ENCODE measurements at places on chromosomes 11 and 22.

DNA sequence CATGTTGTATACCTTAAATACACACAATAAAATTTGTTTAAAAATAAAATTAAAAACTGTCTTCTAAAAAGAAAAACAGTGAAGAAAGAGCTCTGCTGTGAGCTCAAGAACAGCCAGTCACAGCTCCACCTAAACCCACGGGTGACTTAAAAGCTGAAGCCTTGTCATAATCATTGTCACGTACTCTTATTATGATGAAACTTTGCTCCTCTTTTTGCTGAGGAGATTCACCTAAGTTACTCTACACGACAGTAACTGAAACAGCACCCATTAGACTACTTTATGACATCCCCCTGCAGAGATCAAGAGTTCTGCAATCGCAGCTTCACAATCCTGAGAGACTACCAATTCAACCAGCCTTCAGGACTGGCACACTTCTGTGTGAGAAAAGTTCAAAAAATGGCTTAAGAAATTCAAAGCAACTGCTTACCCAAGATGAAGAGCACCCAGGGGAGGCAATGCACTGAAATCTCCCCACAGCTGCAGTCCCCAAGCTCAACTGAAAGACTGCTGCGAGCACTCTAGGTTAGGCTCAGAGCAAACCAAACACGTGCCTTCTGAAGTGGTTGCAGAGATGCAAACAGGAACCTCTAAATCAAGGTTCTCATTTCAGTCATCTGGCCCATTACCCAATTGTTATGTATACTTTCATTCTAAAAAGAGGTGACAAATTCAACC is at the start of gene JAML:
TSS of gene JAML (minus strand) at position 501 of the 678 bp plus-strand sequence. CDS start 10,145 bp downstream, outside the sequence.
- peak; percentile 10 for DNase-seq

- no peak for DNase-seq
Measured at GRCh38 chr22:36257308-36257707, 4.4 kb downstream of the APOL1 start.

DNA sequence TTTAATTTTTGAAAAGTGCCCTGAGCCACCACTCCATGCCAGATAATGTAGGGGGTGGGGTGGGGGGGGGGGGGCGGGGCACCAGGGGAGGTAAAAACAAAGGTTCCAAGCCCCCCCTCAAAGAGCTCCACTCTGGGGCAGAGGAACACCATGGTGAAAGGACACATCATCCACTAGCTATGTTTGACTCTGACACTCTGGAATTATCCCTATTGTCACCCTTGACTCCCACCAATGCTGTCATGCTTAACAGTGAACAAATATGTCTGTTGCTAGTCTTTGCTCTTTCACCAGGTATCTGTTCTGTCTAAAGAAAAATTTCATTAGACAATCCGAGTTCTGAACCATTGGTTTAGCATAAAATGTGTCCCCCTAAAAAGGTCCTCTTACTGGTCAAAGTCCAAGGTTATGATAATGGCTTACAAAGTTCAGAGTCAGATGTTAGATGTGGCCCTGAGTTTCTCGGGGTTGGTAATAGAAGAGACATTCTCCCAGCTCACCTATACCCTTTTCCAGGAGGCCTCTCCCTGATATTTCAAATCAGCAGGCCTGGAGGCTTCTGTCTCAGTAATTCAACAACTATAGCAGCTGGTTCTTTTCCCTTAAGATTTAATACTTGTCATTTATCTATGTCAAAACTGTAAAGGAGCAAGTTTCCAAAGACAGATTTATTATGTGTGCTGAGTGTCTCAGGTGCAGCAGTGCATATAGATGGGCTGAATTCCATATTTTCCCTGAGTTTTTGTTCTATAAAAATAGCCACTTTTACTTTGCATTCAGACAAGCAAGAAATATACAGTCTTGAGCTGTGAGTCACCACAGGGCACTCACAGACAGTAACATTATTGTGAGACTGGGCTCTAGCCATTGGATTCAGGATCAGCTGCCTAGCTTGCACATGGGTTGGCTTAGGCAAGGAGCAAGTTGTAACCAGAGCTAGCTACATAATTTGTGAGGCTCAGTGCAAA is 174.1 kb downstream of the CSNK2A3 start:
- DNase-seq: no peak

GRCh38 chr22:17903564-17904295 is 120.6 kb downstream of the MICAL3 start:
- DNase-seq: no peak

DNA sequence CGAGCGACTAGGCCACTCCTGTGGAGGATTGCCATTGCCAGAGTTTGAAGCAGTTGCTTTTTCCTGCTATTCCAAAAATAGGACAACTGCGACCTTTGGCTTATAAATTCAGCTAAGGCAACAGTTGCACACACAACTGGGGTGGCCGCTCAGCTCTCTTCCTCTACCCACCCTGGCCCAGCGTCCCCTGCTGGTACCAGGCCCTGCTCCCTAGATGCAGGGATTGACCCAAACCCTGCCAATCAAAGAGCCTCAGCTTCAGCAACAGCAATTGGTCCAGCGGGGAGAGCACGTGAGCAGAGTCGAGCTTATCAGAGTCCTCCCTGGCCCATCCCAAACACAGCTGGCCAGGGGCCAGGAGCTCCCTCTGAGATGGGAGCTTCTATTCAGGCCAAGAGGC is 22.0 kb upstream of the CABP2 start:
- peak; percentile 88 for DNase-seq

GRCh38 chr11:46012185-46012584 is 89.7 kb downstream of the LARGE2 start:
- DNase-seq: no peak

- DNase-seq: no peak
Measured at GRCh38 chr11:27574342-27574741, 67.8 kb upstream of the LIN7C start.

DNA sequence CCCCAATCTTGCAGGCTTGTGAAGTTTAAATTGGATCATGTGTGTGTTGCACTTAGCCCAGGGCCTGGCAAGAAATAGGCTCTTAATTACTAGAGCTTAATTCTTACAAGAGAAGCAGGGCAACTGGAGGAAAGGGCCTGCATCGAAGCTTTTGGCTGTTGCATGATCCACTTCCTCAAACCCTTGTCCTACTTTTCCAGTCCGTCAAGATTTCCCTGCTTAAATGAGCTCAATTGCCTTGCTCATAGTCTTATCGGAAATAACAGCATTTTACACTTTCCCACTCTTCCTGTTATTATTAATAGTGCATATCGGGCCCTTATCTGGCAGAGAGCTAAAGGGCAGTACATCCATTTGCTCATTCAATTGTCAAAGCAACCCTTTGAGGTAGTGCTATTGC is 18.1 kb downstream of the DTX4 start:
- DNase-seq: no peak

DNA sequence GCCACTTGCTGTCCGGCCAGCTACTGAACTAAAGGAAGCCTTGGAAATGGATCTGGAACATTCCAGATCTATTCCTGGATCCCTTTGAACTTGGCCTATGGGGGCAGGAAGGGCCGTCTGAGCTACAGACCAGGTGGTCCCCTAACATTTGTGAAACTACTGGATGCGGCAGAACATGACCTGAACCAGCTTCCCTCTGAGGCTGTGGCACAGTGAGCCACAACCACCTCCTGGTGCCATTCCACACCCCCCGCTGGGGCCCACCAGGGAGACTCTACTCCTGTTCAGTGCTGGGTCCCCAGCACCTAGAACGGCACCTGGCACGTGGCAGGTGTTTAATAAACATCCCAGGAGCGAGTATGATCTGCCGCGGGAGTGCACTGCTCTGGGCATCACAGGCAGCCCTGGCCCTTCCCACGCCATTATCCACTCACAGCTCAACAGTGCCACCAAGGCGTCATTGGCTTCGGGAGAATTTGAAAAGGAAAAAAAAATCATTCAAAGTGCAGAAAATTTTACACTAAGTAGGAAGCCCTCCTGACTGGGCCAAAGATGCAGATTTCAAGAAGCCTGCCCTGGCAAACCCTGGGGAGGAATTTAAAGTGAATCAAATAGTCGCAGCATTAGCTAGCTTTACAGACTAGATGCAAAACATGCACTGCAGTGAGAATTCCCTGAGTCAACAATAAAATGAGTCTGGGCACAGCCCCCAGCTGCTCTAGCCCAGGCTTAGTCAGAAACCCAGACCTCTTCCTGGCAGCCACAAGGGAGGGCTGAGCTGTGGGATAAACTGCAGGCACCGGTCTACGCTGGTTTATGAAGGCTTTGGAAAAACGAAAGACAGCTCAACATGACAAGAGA is 14.3 kb upstream of the EFCAB6 start:
- DNase-seq: no peak

- DNase-seq: no peak
Measured at GRCh38 chr22:37303821-37304274, 21.5 kb downstream of the CYTH4 start.

- no peak for DNase-seq
Measured at GRCh38 chr22:29060931-29061330, 700 bp downstream of the C22orf31 start.

DNA sequence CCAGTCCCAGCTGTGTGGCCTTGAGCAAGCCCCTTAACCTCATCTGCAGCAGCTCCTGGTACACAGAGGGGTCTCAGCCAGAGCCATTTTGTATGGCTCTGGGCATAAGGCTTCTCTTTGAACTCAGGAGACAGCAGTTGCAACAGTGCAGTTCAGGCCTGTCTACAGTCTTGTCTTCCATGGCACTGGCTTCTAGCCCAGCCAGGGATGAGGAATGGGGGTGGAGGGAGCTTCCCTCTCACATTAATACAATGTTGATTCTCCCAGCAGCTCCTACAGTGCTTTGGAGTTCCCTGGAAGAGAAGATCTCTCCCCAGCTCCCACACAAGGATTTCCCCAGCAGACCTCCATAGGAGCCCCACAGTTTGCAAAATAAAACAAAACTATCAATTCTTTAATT is 350.2 kb downstream of the BUD13 start:
- no peak for DNase-seq

DNA sequence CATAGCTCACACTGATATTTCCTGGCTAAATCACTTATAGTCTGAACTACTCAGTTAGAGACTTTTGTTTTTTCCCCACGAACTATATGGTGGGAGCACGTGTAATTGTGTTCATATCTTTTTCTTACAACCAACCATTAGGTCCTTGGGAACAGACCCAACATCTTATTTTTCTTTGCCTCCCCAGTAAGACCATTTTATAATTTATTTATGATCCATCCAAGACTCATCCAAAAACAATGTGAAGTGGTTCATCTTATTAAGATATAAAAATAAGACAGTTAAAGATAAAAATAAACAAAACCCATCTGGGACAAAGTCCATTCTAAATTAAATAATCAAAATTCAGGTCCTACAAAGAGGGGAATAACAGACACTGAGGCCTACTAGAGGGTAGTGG is 90.8 kb downstream of the FAM168A start:
- no peak for DNase-seq

- peak; percentile 8 for DNase-seq
Measured at GRCh38 chr11:93444617-93445073, 98.5 kb downstream of the SMCO4 start.

DNA sequence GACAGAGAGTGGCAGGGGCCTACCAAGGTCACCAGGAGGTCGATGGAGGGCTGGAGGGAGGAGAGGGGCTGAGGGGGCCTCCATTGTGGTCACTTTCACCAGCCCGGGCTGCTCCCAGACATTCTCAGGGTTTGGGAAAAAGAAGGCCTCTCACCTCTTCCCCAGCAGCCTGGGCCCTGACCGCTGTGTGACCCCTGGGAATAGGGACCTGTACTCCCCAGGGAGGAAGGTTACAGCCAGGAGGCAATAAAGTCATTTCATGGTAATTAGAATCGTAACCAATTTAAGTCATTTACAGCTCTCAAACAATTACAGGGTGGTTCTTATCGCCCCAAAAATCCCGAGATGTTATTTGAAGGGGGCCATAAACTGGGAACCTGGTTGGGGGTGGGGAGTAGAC is 37.8 kb downstream of the ISX start:
- no peak for DNase-seq

GRCh38 chr11:83467837-83468236 is 181.7 kb upstream of the CCDC90B start:
- no peak for DNase-seq

DNA sequence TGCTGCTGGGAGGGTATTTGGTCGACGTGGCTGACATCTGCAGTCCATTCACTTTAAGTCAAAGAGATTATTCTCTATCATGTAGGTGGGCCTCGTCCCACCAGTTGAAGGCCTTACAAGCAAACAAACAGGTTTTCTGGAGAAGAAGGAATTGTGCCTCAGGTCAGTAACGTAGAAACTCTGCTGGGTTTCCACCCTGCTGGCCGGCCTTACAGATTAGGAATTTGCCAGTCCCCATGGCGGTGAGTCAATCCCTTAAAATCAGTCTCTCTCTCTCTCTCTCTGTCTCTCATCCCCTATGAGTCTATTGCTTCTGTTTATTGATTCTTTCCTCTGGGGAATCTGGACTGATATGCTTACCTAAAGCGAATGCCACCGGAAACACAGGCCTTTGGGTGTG is 75.4 kb upstream of the FGF3 start:
- no peak for DNase-seq

- DNase-seq: no peak
Measured at GRCh38 chr11:74471668-74472429, 4.5 kb upstream of the KCNE3 start.

- no peak for DNase-seq
Measured at GRCh38 chr11:6844356-6844755, 1.1 kb upstream of the OR10A5 start.

- DNase-seq: no peak
Measured at GRCh38 chr11:1757861-1758610, 5.7 kb downstream of the CTSD start.

- no peak for DNase-seq
Measured at GRCh38 chr11:2557381-2557780, 112.6 kb downstream of the KCNQ1 start.

DNA sequence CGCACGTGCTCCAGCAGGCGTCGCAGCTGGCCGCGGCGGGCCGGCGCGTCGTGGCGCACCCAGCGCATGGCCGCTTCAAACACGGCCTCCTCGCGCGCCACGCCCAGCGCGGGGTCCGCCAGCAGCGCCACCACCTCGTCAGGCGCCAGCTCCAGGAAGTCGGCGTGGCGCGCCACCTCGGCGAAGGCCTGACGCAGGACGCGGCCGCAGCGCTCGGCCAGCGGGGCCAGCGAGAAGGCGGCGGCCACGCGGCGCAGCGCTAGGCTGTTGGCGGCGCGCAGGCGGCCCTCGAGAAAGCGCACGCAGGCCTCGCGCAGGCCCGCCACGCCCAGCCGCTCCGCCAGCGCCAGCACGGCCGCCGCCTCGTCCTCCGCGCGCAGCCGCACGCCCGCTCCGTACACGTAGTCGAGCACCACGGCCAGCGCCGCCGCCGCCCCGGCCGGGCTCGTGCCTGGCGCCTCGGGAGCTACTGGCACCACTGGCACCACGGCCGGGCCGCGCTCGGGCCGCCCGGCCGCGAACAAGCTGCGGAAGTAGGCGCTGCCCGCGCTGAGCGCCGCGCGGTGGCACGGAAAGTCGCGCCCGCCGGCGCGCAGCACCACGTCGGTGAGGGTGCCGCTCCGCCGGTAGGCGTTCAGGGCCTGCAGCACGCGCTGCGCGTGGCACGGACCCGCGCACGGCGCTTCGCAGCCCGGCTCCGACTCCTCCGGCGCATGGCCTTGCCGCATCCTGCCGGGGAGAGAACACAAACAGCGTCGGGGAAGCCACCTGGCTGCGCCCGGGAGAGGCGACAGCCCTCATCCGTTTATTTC is 2.9 kb downstream of the KLHL35 start:
- DNase-seq: peak; percentile 62

GRCh38 chr11:33310720-33311500 is 53.7 kb downstream of the HIPK3 start:
- peak; percentile 52 for DNase-seq

- DNase-seq: peak; percentile 89
Measured at GRCh38 chr11:68038718-68039525, at the start of gene TCIRG1. Gene TCIRG1 (plus strand): TSS chr11:68039025. CDS start chr11:68041272, 2,247 bp downstream.

All from thyroid gland (tissue), 4 donors.